ENCODE measurements at places on chromosomes 6 and 20.

GRCh38 chr6:54100411-54101006 lies 10.7 kb upstream of the MLIP start:
- no peak for DNase-seq

DNA sequence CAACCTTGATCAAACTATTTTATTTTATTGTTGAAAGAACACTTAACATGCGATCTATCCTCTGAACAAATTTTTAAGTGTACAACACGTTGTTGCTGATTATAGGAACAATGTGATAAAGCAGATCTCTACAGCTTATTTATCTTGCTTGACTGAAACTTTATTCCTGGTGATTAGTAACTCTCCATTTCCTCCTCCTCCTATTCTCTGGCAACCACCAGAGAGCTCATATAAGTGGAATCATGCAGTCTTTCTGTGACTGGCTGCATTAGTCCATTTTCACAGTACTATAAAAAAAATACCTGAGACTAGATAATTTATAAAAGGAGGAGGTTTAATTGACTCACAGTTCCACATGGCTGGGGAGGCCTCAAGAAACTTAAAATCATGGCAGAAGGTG lies 218.1 kb downstream of the LRFN2 start:
- no peak for DNase-seq

DNA sequence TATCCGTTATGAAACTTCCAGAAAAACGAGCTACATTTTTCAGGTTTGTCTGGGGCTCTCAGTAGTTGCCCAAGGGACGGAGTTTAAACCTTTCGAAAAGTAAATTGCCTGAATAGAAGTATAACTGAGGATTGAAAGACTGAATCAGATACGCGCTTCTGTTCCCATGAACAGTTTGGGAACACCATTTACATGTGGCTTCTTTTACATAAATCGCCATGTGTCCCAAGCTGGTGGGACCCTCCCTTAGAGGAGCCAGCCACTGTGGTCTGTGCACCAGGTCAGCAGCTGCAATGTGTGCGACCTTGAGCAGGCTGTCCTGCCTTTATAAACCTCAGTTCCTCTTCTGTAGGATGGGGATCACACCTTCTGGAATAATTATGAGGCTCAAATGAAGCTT lies 11.0 kb downstream of the ENTPD6 start:
- no peak for DNase-seq

- DNase-seq: no peak
Measured at GRCh38 chr20:61662226-61662967, 403.3 kb downstream of the TAF4 start.

- no peak for DNase-seq
Measured at GRCh38 chr6:157014871-157015270, 237.7 kb downstream of the ARID1B start.

- DNase-seq: no peak
Measured at GRCh38 chr6:111441678-111442243, 41.3 kb downstream of the REV3L start.

- DNase-seq: no peak
Measured at GRCh38 chr20:53468587-53468986, 125.1 kb downstream of the ZNF217 start.

- DNase-seq: no peak
Measured at GRCh38 chr6:166586424-166587156, at the start of gene RAMACL. Gene RAMACL, minus strand, starts transcription at chr6:166586678. Its CDS starts 201 bp downstream, at chr6:166586477.

DNA sequence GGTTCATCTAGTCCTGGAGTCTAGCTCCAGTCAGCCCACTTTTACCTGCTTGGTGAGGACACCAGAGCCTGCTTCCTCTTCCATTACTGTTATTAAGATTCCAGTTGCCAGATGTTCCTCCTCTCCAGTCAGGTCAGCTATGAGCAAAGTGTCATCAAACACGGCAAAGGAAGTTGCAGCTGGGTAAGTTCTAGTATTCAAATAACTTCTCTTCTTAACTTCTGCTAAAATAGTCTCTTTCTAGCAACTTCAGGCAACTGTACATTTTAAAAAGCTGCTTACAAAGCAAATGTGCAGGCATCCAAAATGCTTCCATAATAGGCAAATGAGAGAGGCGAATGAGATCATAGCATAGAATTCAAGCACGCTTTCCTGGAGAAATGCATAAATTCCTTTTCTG lies 18.4 kb upstream of the MRPS18A start:
- no peak for DNase-seq

DNA sequence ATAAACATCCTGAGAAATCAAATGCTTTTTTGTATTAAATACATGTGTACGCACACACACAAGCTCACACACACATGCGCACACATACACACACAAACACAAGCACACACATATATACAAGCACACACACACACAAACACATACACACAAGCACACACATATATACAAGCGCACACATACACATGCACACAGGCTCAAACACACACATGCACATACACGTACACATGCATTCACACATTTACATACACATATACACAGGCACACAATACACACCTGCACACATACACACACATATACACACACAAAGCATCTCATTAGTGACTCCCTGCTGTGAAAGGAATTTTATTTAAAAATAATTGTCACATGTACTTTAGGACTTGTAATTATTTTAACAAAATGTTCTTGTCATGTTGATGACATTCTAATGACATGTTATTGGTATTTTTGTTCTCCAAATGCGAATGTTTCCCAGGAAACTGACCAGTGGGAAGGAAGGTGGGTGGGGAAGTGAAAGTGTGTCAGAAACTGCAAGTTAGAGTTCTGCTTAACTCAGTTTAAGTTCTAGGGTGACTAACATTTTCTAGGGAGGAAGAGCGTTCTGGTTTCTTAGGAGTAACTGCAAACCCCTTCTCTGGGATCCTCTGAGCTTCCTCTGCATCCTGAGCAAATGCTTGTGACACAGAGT lies 113.9 kb upstream of the ZNF217 start:
- no peak for DNase-seq

DNA sequence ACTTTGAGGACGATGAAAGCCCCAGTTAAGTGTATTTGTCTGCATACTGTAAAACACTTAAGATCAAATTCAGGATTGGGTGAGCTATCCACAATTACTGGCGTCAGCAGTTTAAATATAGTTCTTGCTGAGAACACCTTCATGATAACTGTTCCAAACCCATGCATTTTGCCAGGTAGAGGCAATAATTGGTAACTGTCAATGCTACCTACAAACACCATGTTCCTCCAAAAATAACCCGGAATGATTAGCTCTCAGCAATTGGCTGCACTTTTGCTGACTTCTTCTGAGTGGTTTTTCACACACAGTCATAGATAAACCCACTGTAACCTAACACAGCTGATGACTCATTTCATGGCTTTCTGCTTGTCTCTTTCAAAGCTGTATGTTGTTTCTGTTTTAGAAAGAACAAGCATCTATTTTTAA lies 1358.6 kb upstream of the GJE1 start:
- DNase-seq: no peak

GRCh38 chr6:107098436-107099307 lies 16.6 kb downstream of the BEND3 start:
- DNase-seq: no peak

GRCh38 chr6:151784441-151785214 lies 22.9 kb upstream of the ESR1 start:
- no peak for DNase-seq

DNA sequence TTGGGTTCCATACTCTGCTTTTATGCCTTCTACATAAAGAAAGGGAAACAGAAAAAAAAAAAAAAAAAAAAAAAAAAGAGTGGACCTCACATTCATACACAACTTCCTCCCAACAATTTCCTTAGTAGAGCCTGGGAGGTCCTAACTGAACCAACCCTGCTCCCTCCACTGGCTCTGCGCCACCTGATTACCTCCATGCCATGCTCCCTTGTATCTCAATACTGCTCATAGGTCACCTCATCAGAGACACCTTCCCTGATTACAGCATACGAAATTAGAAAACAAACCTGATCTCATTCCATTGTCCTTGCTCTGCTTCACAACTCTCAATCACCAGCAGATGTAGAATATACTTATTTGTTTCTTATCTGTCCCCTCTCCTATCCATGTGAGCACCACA lies 134.2 kb upstream of the EYA4 start:
- no peak for DNase-seq

- no peak for DNase-seq
Measured at GRCh38 chr6:43984442-43985321, 142.6 kb downstream of the MRPL14 start.

- DNase-seq: no peak
Measured at GRCh38 chr6:46453741-46454316, 37.4 kb downstream of the RCAN2 start.

DNA sequence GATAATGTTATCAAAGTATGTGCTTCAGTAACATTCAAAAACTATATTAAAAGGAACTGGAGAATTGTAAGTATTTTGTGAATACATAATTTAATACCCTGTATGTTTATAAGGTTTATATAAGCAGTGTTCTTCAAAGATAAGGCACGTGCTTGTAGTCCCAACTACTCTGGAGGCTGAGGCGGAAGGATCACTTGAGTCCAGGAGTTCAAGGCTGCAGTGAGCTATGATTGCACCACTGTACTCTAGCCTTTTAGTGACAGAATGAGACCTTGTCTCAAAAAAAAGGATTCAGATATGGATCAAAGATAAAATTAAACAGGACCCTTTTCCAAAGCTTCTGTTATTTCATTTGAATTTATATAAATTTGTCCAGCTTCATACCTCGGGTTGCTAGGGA lies 17.2 kb downstream of the CSE1L start:
- DNase-seq: no peak

- peak; percentile 41 for DNase-seq
Measured at GRCh38 chr20:20084296-20084752, 32.0 kb downstream of the CFAP61 start.

DNA sequence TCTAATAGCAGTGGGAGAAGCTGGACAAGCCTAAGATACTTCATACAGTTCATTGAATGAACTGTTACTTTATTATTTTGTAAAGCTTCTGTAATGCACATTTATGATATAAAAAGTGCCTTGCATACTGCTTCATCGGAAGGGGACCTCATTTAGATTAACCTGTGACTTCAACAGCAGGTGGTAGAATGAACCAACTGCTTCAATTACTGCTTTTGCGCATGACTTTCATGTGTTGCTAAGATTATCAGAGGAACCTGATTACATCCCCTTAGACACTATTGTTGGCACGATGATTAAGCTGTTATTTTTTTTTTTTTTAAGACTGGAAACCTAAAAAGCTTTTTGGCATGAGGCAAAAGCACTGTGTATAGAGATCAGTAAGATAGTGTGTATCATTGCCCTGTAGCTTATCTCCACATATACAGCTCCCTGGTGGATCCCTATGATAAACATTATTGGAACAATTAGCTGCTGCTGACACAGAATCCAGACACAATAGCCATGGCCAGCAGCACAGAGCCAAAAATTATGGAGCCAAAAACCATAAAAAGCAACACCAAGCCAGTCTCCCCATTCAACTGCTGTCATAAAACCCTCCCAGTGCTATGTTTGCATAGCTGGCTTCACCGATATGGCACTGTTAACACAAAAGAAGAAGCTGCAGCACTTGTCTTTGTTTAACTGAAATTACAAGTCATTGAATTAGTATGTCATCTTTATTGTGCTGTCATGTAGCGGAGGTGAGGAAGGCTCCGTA lies 731.6 kb upstream of the MMS22L start:
- peak; percentile 97 for DNase-seq

DNA sequence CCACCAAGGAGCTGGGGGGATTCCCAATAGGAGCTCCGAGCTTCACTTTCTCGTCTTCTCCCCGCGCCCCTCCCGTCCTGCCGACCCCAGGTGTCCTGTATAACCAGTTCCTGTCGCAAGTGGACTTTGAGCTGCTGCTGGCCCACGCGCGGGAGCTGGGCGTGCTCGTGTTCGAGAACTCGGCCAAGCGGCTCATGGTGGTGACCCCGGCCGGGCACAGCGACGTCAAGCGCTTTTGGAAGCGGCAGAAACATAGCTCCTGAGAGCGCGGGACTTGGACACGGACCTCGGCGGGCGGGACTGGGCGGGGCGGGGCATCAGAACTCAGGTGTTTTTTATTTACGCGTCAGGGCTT lies 340 bp upstream of the VARS2 start:
- no peak for DNase-seq

GRCh38 chr6:161486361-161487216 lies 212.7 kb upstream of the AGPAT4 start:
- peak; percentile 31 for DNase-seq

DNA sequence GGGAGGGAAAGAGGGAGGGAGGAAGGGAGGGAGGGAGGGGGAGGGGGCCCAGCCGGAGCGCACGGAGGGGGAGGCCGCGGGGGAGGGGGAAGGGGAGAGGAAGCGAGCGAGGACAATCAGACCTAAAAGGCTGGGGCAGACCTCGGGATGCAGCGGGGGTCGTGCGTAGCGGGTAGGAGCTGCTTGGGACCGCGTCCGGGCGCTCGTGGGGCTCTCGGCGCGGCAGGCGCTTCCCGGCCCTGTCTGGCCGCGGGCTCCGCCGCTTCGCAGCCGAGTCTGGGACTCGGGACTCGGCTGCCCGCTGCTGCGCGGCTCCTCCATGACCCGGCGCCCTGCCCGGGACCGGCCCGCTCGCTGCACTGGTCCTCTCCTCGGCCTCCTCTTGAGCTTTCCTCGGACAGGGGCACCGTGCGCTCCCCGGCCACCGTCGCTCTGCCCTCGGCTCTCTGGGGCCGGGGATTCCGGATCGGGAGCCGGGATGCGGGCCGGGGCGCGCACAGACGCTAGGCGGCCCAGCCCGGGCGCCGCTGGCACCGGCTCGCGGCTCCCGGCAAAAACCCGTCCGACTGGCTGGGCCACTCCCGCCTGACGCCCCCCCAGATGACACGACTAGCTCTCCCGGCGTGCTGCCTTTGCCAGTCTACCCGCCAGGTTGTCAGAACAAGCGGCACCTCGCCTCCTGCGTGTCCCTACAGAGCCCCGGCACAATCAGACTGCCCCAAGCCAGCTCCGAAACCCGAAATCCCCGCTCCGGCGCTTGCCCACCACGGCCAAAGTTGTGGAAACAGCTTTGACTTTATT lies 2.2 kb downstream of the TFAP2A start:
- peak; percentile 37 for DNase-seq

DNA sequence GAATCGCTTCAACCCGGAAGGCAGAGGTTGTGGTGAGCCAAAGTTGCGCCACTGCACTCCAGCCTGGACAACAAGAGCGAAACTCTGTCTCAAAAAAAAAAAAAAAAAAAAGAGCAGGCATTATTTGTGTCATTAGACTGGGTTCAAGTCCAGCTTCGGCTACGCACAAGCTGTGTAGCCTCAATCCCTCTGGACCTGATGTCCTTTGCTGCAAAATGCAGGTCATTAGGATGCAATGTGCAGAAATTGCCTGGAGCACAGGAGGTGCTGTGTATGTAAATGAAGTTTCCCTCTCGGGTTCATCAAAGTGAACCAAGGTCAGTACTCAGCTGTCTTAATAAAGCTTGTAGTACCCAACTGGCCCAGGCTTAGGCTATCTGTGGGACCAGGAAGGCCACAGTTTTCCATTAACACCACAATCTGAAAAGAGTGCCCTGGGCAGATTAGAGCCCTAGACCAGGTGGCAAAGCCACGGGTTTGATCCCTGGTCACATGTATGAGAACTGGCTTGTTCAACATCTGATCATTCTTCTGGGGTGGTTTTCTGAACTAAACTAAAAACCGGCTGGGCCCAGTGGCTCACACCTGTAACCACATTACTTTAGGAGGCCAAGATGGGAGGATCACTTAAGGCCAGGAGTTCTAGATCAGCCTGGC lies 155.3 kb downstream of the ZMYND8 start:
- DNase-seq: no peak

- DNase-seq: no peak
Measured at GRCh38 chr20:32510601-32511357, 74.4 kb downstream of the NOL4L start.

GRCh38 chr20:41168281-41169161 lies 31.2 kb downstream of the PLCG1 start:
- no peak for DNase-seq

All from SHP77 treated with DMSO at 0.1 percent for 48 hours (cell line).